ENCODE measurements at places on chromosomes 11 and 22. TPM values are rescaled to one million over a fixed set of nuclear protein-coding genes. Genes with fewer than 3 reads are reported as not detected.

DNA sequence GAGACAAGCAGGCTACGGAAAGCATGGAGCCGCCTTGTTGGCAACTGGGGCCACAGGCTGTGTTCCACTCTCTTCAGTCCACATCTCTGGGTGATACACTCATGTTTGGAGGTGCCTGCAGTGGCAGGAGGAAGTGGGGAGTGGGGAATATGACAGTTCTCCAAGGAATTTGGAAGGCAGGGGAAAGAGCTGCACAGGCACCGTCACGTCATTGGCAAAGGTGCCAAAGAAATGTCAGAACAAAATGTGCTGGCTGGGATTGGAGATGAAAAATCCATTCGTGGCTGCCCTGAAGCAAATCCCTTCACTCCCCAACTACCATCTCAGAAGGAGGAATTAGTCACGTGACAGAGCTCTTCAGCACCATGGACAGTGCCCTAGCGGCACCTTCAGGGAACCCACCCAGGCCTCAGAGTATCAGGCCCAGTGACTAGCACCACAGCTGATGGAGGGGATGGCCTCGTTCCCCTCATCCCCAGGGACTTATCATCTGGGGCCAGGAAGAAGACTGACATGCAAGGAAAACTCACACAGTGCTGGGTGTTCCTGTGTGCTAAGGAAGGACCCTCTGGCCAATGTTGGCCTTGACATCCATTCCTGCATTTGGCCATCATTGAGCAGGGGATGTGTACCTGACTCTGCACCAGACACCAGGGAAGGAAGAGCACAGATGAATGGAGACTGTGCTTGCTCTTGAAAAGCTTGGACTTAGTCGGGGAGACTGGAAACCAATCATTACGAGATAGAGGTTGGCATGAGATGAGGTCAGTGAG lies 48.5 kb upstream of the PRDM11 start:
- peak; percentile 56 for DNase-seq

The PGAP2 gene
- 33.1 TPM for total RNA-seq

DNA sequence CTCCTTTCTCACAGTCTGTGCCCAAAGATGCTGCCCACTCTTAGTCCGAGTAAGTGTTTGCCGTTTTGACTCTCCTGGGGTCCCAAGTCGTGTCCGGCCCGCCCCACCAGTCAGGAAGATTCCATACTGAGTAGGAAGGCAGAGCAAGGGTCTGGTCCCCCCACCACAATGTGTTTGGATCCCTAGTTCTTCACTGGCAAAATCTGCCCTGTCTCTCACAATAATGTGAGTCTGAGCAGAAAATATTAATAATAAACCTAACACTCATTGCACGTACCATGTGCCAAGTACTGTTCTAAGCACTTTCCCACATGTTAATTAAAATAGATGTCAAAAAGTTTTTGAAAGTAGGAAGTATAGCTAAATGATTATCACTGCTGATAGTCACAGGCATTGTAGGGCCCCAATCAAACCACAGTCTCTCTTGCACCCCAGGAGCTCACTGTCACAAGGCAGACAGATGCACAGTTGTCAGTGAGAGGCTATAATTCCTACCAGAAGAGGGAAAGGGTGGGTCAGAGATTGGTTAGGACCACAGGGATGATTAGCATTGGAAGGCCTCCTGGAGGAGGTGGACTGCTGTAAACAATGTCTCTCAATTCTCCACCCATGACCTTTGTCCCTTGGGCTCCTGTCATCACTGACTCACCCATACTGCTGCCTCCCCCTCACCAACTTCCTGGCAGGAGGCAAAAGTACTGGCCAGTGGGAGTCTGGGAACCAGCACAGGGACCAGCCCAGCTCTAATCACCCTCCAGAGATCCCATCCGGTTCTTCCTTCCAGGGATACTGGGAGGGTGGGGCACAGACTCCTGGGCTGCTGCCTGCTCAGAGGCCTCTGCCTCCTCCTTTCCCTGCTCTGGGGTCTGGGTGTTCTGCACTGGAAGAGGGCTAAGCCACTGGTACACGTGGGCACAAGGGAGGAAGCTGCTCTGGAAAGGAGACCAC lies 1.0 kb upstream of the POLD4 start:
- peak; percentile 52 for DNase-seq

The ADAMTS8 gene
- total RNA-seq, result not detected

DNA sequence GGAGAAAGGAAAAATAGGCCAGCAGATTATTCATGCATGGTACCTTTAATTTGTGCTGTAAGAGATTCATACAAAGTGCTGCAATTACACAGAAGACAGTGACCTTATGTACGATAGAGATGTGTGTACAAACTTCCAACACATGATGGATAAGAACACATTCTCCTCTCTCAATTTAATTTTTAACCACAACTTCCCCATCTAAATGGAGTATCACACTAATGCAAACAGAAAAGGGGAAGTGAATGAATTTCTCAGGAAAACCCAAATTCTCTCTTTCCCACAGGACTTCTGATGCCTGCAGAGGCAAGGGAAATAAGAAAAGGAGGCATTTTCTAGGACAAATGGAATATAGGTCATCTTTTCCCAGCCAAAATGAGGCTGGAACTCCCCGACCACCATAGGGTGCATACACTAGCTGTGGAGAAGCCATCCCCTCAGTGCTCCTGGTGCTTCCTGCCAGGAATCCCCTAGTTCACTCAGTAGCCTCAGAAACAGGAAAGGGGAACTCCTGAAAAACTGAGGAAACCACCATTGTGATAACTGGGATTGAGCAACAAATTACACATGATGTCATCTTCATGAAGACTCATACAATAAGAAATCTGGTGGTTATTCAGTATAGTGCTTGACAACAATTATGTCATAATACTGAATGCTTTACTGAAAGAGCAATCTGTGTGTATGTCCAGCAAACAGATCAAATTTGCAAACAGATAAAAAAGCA lies 22.4 kb downstream of the MMP10 start:
- no peak for DNase-seq

The NRGN gene
- total RNA-seq, result 6.4 TPM

DNA sequence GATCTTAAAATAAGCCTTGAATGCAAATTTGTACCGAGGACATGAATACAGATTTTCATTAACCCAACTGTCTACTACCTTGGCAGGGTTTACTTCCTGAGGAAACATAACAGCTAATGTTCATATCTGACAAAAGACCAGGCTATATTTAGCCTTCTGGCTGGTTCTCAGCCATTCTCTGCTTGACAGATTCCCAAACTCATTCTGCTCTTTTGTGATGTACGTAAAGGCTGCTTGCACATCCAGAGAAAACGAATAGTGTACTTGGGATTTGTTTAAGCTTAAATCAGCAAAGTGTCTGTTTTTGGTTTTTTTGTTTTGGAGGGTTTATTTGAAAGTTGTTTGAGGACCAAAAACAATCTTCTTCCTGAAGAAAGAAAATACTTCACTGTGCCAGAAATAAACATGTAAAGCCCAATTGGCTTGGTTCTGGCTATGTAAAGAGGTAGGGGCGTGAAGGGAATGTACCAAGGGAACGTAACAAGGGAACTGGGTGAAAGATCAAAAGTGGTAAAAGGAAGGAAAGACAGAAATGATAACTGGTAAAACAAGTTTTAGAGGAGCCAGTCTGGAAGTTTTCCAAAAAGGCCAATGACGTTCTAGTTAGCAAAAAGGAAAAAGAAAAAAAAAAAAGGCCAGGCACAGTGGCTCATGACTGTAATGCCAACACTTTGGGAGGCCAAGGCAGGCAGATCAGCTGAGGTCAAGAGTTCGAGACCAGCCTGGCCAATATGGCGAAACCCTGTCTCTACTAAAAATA lies 21.4 kb upstream of the CRTAM start:
- DNase-seq, result no peak

- no peak for DNase-seq
Observed at GRCh38 chr22:19892925-19893324, 38.3 kb upstream of the GNB1L start.

GRCh38 chr22:43473031-43473430 lies 61.2 kb downstream of the MPPED1 start:
- DNase-seq, result no peak

The CARD18 gene
- not detected for total RNA-seq

The LAYN gene
- 92.2 TPM for total RNA-seq

The SLC22A25 gene
- not detected for total RNA-seq

- DNase-seq, result peak; percentile 62
Observed at GRCh38 chr11:61752117-61752924, at the start of gene MYRF. Gene MYRF, plus strand, starts transcription at chr11:61752636. Its CDS starts 109 bp downstream, at chr11:61752745.

GRCh38 chr22:17583151-17583550 lies 19.9 kb downstream of the SLC25A18 start:
- no peak for DNase-seq

The OR5F1 gene
- total RNA-seq, result not detected

The ANO1 gene
- not detected for total RNA-seq

DNA sequence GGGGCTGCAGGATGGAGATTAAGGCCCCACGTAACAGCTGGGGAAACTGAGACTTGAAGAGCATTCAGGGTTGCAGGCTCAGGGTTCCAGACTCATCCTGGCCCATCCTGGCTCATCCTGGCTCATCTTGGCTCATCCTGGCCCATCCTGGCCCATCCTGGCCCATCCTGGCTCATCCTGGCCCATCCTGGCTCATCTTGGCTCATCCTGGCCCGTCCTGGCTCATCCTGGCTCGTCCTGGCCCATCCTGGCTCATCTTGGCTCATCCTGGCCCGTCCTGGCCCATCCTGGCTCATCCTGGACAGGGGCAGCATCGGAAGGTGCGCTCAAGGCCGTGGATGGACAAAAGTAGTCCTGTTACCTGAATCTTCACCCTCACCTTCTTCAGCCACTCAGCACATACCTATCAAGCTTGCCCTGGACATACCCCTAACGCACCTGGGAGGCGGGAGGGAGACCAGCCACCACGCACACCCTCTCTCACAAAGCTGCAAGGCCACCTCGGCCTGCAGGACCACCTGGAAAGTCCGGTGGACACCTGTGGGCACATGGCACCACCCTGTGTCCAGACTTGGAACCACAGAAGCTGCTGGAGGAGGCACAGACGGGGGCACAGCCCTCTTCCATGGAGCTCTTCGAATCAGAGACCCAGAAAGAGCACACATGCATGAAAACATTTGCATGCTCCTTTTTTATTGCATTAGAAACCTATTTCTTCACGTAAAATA lies 20.3 kb upstream of the NLRP6 start:
- peak; percentile 27 for DNase-seq

DNA sequence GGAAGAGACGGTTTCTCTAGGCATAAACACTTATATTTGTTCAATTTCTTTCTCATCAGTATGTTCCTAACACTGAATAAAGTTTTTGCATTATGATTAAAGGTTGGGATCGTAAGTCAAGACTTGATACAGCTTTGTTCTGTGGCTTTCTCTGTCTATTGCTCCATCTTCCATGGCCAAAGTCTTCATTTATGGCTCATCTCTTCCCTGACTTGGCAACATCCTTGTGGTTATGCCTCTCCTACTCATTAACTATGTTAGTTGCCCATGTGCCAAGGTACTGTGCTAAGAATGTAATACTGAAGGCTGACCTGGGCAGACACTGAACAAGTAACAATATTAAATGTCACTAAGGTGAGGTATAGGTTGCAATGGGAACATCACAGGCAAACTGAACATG lies 1.6 kb upstream of the ACCSL start:
- no peak for DNase-seq

DNA sequence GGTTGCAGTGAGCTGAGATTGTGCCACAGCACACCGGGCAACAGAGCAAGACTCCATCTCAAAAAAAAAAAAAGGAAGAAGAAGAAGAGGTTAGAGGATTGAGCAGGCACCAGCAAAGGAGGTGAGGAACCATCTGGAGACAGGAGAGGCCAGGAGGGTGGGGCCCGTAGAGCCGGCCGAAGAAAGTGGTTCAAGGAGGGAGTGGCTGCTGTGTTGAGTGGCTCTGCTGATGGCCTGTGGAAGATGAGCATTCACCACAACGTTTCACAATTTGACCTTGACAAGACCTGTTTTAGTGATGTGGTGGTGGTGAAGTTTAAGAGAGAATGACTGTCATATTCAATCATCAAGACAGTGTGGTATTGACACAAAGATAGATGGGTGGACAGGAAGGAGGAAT lies 6.8 kb upstream of the CTSD start:
- peak; percentile 1 for DNase-seq

The MS4A7 gene
- not detected for total RNA-seq

The OR52I1 gene
- total RNA-seq, result not detected

GRCh38 chr11:72085621-72086351 lies 5.1 kb downstream of the LRRC51 start:
- no peak for DNase-seq

The SCGB1A1 gene
- total RNA-seq, result not detected

DNA sequence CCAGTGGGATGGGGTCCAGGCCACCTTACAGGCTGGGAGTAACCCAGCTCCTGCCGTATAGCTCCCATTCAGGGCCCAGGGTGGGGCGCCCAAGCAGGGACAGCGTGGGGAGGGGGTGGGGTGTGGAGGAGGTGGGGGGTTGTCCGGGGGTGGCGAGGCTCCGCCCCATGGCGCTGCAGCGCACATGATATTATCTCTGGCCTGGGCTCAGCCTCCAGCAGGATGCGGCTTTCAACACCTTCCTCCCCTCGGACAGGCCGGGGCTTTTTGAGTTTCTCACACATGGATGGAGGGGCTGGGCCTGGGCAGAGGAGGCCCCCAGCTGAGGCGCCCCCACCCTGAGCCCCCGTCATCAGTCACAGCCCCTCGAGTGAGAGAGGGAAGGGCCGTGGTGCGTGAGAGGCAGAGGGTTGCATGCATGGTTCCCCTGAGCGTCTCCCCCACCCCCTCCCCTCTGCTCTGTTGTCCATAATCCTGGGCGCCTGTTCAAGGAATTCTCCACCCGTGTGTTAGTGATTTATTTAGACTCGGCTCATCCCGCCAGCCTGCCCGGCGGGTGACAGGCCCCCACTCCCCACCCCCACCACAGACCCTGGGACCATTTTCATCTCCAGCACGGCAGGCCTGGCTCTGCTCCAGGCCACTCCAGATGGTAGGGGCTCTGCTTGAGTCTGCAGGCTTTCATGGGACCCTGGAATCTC lies 44.9 kb downstream of the WNT11 start:
- DNase-seq, result no peak

The SBF2 gene
- 11.0 TPM for total RNA-seq

GRCh38 chr11:126857860-126858808 lies 142.4 kb downstream of the KIRREL3 start:
- DNase-seq, result no peak

DNA sequence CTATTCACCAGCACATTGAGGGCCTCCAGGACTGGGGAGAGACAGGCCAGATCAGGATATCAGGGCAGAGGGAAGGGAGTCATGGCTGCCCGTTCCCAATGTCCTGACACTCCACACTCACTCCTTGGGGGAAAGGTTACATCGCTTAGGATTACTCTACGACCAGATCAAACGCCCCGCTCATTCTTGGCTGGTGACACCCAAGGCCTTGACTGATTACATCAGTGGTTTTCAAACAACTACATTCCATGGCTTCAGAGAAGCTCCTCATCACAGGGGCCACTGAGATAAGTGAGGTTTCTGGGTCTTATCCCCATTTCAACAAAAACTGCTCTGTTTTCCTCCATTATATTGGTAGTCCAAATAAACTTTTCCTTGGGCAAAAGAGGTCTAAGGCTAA lies 15.0 kb downstream of the UBE2L6 start:
- no peak for DNase-seq

The BTBD18 gene
- total RNA-seq, result not detected

DNA sequence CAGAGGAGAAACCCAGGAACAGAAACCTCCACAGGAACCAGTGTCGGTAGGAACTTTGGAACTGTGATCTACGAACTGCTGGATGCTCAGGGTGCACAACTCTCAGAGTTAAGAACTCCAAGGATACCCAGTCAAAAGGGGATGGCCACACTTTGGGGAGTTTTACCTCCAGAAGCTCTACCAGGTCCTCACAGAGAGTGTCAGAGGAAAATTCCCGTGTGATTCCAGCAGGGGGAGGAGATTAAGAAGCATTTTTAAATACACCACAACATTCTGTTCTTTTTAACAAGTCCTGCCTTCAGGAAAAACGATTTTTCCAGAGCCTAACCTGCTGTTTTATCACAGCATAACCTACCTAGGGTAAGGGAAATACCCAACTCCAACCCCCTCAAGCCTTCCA lies 104.0 kb downstream of the SOX6 start:
- DNase-seq, result no peak

The MYOD1 gene
- not detected for total RNA-seq

The RIC3 gene
- 7.6 TPM for total RNA-seq
